Activated naive CD4-positive, alpha-beta T cell (primary cell): ENCODE measurements at places on chromosomes 1 and 21.

DNA sequence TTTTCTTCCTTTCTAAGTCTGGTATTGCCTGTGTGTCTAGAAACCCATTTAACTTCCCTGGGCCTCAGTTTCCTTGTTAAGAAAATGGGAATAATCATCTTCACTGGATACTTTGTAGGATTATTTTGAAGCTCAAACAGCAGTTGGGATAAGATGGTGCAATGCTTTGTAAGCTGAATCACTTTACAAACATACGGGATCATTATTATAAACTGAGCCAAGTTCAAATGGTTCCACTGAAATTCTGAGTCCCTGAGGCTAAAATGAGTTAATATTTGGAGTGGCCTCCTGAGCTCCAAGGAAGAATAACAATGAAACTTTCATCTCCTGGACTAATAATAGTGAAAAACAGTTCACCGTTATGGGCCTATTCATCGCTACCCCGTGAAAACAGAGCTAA lies 388.0 kb downstream of the PLPP3 start:
- DNase-seq: no peak

DNA sequence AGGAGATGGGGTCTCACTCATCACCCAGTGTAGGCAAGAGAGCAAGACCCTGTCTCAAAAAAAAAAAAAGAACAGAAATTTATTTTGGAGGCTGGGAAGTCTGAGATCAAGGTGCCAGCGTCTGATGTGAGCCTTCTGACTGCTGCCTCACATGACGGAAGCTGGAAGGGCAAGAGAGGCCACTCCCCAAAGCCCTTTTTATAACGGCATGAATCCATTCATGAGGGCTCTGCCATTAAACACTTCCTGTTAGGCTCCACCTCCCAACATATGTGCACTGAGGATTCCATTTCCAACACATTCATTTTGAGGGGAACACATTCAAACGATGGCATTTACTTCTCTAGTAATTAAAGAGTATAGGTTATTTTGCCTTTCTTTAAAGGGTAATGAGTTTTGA lies 50.9 kb upstream of the C1orf198 start:
- DNase-seq: no peak

DNA sequence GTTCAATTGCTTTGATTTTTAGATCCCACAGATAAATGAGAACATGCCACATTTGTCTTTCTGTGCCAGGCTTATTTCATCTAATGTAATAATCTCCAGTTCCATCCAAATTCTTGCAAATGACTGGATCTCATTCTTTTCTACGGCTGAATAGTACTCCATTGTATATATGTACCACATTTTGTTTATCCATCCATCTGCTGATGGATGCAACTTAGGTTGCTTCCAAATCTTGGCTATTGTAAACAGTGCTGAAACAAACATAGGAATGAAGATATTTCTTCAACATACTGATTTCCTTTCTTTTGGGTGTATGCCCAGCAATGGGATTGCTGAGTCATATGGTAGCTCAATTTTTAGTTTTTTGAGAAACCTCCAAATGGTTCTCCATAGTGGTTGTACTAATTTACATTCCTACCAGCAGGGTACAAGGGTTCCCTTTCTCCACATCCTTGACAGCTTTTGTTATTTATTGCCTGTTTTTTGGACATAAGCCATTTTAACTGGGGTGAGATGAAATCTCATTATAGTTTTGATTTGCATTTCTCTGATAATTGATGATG lies 344.4 kb downstream of the KCTD3 start:
- DNase-seq: no peak

GRCh38 chr1:116560704-116561490 lies 9.9 kb downstream of the CD58 start:
- no peak for DNase-seq

DNA sequence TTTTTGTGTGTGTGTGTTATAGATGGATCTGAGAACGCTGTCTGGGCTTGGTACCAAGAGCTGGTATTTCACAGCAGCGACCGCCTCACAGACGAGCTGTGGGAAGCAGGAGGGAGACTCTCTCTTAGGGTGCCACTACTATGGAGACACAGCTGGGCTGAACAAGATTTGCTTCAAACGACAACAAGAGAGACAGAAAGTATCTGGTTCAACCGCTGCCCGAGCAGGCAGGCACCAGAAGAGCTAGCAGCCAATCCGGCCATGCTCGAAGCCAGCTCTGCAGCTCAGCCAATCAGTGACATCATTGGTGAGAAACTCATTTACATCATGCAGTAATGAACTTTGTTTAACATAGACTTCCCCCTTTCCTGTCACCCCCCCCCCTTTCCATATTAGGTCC lies 341.3 kb downstream of the USP25 start:
- DNase-seq: no peak

DNA sequence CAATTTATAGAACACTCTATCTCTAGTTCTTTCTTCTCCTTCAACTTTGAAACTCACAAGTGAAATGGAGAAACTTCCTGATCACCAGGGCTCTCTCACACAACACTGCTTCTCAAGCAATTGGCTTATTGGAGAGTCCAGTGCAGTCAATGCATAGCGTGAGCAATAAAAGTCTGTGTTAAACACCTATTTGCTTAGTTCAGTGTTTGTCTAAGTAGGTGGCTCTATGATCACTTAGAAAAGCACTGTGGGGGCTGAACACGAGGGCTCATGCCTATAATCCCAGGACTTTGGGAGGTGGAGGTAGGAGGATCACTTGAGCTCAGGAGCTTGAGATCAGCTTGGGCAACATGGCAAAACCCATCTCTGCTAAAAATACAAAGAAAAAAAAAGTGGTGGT lies 12.2 kb downstream of the CTSS start:
- DNase-seq: no peak

- no peak for DNase-seq
Observed at GRCh38 chr1:53391982-53392381, 64.1 kb upstream of the LRP8 start.
